ENCODE measurements at places on chromosomes 2 and 18.

- no peak for DNase-seq
Observed at GRCh38 chr2:1563084-1563857, 150.0 kb downstream of the TPO start.

DNA sequence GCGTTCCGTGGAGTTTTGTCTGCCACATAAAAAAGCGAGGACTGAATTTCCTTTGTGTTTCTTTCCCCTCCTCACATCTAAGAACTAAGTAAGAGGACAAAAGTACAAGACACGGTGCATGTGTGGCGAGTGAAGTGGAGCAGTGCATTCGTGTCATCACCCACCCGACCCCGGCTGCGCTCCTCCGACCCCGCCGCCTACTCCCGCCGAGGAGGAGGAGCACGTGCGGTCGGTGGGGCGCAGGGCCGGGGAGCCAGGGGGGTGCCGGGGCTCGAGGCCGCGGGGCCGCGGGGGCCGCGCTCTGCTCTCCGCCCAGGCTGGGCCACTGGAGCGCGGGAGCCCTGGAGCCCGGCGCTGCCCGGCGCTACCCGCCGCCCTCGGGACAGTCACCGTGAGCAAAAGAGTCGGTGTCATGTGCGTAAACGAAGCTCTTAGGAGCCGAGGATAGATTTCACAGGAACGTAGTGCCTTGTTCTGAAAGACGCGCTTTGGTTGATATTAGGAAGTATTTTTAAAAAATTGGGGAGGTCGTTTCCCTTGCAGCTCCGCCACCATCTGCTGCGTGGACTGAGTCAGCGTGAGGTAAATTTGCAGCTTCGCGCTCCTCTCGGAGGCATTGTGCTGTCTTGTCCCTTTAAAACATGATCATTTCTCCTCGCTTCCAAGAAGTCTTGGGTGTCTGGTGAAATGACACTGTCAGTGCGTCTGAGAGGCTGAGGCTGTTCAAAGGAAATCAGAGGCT, 11.0 kb downstream of the TBR1 start:
- no peak for DNase-seq

DNA sequence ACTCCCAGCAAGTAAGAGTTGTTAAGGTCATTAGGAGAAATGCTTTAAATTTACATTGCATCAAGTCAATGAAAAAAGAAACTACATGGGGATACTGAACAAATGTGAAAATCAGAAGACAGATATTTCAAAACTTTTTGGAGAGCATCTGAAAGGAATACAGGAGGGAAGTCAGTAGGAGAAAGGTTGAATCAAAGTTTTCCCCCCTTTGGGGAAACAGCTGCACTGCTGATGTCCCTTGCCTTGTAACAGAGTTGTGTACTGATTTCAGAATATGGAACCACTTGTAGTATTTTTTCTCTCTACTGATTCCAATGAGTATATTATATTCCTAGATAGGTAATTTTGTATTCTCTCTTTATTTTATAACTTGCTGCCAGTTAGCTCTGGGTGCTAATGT, 592.5 kb upstream of the ZEB2 start:
- no peak for DNase-seq

- no peak for DNase-seq
Observed at GRCh38 chr2:178632729-178633128, 152.5 kb downstream of the PLEKHA3 start.

DNA sequence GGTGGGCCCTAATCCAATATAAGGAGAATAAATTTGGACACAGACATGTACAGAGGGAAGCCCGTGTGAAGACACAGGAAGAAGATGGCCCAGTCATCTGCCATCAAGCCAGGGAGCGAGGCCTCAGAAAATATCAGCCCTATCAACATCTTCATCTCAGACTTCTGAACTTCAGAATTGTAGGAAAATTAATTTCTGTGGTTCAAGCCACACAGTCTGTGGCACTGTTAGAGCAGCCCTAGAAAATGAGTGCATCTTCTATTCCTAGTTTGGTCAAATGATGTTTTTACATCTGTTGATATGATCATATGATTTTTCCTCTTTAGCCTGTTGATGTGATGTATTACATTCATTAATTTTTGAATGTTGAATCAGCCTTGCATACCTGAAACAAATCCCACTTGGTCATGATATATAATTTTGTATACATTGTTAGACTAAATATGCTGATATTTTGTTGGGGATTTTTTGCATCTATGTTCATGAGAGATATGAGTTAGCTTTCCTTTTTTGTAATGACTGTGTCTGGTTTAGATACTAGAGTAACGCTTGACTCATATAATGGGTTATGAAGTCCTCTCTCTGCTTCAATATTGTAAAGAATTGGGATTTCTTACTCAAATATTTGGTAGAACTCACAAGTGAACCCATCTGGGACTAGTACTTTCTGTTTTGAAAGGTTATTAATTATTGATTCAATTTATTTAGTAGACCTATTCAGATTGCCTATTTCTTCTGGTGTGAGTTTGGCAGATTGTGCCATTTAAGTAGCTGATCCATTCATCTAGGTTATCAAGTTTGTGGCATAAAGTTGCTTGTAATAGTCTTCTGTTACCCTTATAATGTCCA, 451.4 kb downstream of the EIPR1 start:
- no peak for DNase-seq

- DNase-seq, result no peak
Observed at GRCh38 chr2:240465765-240466578, 30.5 kb downstream of the GPC1 start.

GRCh38 chr18:13726972-13727331, 479 bp downstream of the RNMT start:
- DNase-seq, result no peak

DNA sequence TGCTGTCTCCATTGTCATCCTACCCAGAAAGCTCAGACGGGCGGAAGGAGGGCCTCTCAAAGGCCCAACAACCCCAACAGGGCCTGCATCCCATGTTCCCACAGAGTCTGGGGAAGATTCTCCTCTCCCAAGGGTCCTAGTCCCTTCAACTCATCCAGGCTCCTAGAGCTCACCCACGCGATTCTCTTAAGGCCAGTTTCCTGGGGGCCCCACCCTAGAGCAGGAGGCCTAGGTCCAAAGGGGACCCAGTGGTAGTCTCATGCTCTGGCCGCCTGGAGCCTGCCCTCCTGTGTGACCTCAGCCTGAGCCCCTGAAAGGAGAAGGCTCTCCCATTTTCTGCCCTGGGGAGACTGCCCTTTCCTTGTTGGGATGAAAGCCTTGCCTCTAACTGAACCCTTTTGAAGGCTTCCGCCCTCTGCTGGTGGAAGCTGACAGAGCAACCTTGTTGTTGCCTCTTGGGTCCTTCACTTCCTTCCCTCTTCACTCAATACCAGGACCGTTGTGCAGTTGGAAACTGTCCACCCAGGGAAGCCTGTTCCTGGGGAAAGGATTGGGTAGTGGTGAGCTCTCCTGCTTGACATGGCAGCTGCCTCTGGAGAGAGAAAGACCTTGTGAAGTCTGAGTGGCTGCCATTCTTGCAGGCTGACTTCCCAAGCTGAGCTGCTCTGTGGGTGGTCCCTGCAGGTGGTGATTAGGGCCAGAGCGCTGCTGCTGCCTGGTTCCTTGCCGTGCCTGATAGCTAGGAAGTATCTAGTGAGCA, 86.0 kb upstream of the ALPP start:
- peak; percentile 80 for DNase-seq

GRCh38 chr2:185384822-185385560, 353.6 kb upstream of the FSIP2 start:
- DNase-seq, result no peak

DNA sequence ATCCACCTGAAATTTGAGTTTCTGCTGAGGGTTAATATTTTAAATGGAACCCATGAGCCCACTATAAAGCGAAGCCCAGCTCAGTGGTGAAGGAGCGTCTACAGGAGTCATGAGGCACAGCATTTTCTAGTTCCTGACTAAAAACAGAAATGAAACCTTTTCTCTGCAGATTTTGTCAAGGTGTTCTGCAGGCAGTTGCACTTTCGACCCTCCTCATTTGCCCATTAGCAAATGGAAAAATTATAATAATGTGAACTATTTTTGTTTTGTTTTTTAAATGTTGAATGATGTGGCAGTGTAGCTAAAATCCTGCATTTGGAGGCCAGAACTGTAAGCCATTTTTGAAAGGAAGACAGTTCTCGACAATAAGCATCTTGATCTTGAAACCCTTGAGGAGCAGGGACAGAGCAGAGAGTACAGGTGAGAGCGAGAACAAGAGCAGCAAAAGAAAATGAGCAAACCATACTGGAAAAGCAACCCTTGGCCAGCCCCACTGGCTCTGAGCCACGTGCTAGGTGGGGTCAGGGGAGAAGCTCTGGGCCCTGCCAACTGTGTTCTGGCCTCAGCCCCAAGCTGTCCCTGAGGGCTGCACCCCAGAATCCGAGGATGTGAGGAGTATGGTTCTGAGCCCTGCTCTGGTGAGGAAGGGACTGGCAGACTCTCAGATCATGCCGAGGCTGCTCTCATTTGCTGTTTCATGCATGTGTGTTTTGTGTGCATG, 26.4 kb upstream of the COPS8 start:
- DNase-seq, result no peak

DNA sequence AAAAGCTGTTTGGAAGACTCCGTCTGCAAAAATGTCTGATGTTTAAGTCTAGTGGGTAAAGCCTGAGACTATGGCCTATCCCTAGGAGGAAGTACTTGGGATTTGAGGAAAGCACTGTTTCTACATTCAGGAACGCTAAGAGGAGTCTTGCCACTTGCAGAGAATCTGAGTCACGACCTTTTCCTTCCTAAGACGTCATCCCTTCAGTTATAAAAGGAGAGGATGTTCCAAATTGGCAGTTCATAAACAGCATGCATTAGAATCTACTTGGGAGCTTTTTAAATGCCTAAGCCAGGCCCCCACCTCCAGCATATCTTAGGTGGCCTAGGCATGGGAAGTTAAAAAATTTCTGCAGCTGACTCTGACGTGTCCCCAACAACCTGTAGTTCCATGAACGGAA, 125.9 kb downstream of the TTC32 start:
- DNase-seq, result no peak

DNA sequence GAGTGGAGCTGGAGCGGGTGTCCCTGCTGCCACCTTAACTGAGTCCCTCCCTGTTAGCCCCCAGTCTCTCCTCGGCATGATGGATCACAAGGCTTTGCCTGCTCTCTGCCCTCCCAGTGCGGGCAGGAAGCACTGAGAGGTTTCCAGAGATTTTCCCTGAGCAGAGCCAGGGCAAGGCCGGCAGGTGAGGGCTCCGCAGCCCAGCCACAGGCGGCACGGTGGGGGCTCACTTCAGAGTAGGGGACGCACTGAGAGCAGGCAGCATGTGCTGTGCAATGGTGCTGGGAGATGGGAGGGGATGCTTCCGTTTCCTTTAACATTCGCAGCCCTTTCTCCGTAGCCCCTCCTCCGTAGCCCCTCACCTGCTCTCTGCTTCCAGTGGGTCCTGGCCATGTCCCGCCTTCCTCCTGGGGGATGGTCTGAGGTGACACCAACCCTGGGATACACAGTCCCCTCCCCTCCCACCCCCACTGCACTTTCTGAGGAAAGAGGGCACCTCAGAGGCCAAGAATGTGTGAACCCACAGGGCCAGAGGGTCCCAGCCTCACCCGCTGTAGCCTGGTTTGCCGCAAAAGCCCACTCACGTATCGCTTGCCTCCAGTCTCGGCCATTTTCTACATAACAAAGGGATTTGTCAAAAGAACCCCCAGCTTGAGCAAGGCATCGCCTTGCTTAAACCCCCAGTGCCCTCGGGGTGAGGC, 10.7 kb downstream of the KCNF1 start:
- no peak for DNase-seq

DNA sequence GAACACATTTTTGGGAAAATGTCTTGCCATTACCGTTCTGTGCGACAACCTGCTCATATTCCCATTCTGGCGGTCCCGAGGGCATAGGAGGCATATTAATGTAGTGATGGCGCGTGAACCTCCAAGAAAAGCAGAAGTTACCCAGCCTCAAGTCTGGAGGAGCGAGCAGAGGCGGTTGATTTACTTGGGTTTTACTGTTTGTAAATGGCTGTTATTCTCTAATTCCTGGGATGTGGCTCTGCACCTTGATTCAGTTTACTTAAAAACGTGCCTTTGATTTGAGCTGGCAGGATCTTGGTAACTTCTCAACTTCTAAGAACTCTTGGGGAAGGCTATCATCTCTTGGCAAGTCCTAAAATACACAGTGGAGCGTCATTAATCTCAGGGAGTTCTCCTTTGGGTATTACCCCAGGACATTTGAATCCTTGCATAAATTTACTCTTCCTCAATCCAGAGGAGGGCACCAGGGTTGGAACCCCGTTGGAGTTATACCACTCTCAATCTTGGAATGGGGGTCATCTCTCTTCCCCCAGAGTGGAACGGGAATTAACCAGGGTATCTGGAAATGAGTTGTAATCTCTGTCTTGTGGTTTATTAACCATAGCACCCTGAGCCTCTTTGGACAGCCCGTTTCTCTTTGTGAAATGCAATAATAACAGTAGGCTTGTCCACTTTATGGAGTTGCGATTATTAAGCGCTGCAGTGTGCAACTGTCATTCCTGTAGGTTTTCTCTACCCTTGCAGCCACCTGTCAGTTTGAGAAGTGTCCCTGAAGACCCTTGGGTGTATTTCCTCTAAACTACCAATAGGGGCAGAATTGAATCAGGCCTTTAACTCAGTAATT, 2.1 kb downstream of the HK2 start:
- DNase-seq, result peak; percentile 77

DNA sequence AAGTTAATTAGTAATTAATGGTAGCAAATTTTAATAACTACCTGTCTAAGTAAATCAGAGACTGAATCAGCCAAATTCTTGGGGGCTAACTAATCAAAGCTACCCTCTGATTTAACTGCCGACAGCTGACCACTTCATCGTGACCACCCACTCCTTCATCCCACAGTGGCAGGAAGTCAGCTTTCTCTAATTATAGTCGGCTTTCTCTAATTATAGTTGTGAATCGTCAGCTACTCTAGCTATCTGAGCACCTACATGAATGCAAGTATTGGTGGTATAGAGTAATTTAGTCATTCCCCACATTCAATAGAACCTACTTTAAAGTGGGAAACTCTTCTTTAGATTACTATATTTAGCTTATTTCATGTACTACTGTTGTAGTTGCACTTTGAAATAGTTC, 185.5 kb downstream of the PTGR3 start:
- DNase-seq, result no peak

GRCh38 chr2:152867397-152867796, 149.0 kb downstream of the ARL6IP6 start:
- DNase-seq, result no peak

DNA sequence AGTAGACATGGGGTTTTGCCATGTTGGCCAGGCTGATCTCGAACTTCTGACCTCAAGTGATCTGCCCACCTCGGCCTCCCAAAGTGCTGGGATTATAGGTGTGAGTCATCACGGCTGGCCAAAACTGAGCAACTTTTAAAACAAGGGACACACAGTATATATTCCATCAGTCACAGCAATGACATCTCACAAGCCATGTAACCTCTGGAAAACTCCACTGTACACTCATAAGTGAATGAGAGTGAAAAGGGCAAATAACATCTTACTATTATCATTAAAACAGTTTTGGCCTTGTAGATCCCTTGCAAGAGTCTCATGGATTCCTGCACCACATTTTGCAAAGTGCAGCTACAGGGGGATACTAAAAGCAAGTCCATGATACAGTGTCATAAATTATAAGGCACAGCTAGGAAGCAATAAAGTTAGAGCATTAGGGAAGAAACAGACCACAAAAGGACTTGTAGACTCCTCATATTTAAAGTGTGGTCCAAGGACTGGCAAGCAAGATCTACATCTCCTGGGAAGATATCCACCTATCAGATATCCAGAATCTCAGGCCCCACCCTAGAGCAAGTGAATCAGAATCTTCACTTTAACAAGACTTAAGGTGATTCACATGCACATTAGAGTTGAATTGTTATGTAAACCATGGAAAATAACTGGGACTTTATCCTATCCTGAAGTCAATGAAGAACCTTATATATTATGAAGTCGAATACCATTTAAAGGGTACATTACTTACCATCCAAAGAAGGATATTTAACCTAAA, 5.7 kb downstream of the SMC6 start:
- no peak for DNase-seq
